ENCODE measurements at places on chromosomes 4 and X.

GRCh38 chrX:103792916-103793544 lies 16.4 kb downstream of the PLP1 start:
- no peak for DNase-seq

DNA sequence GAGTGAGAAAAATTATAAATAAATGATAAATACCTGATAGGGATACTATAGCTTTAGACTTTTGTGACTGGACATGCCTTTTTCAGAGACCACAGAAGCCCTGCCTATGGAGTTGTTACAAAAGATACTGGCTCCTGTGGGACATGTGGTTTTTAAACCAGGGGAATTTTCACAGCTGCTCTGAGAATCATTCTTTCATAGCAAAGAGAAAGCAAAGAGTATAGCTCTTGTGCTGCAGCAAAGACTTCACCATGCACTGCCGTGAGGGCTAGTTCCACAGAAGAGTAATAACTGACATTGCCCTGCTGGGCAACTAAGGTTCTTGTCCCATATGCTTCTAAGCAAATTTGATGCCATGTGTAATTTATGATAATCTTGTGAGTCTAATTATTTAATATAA lies 98.2 kb downstream of the MAPK10 start:
- DNase-seq: no peak

GRCh38 chr4:28226962-28227361 lies 1366.3 kb downstream of the STIM2 start:
- no peak for DNase-seq

- no peak for DNase-seq
Measured at GRCh38 chrX:41259516-41259915, 74.4 kb upstream of the DDX3X start.

DNA sequence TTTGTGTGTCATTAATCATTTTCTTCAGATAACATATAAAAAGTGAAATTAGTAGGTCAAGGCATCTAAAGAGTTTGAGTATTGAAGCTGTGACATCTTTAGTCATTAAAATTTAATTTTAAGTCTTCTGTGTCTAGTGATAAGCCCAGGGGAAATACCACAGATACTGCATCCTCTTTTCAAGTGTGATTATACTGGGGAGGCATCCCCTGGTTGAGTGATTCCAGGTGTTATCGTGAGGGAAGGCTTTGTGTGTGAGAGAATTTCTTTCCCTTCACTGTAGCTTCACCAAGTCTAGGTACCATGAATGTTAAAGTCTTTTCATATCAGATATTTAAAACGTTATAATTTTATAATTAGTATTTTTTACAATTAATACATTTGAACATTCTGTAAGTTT lies 193.4 kb downstream of the FRAS1 start:
- DNase-seq: no peak
